ENCODE measurements at places on chromosomes 7 and 10.

GRCh38 chr10:121609426-121610380 lies 11.5 kb upstream of the FGFR2 start:
- DNase-seq: no peak

DNA sequence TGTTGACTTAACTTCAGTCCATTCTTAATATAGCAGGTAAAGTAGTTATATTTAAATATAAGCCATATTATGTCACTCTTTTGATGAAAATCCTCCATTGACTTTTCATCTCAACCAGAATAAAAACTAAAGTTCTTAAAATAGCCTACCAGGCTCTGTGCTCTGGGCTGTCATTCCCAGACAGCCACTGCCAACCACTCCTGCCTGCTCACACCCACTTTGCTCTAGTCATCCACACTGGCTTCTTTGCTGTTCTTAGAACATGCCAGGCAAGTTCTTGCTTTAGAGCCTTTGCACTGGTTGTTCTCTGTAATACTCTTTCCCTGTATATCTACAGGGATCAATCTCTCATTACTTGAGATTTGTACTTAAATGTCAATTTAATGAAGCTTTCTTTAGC lies 80.6 kb downstream of the ZEB1 start:
- DNase-seq: no peak

GRCh38 chr7:77428777-77429231 lies 12.7 kb upstream of the GSAP start:
- DNase-seq: no peak

DNA sequence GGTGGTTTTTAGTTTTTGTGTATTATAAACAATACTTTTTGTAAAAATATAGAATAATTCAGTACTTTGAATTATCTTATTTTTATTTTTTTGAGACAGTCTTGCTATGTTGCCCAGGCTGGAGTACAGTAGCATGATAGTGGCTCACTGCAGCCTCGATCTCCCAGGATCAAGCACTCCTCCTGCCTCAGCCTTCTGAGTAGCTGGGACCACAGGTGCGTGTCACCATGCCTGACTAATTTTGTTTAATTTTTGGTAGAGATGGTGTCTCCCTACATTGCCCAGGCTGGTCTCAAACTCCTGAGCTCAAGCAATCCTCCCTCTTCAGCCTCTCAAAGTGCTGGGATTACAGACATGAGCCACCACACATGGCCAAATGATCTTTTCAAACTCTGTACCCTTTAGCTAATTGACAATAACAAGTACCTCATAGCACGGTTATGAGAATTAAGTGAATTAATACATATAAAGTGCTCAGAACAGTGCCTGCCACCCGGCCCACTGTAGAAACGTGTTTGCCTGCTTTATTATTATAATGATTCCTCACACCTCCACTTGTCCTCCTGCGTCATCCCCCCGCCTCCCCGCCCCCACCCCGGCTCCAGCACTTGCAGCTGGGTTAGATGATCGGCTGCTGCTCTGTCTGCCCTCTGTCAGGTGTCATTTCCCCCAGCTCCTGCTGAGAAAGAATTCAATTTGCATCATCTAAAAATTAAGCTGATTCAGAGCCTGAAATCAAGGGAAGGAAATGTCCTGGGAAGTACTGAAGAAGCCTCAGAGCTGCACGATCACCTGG lies 53.6 kb upstream of the NRF1 start:
- no peak for DNase-seq
